ENCODE measurements at places on chromosomes 4 and X. TPM values are rescaled to one million over a fixed set of nuclear protein-coding genes. Genes with fewer than 3 reads are reported as not detected.

The F8 gene
- polyA plus RNA-seq: 15.1 TPM

The FGFBP2 gene
- not detected for polyA plus RNA-seq

The SORBS2 gene
- polyA plus RNA-seq: 26.0 TPM

The CLTRN gene
- 129 TPM for polyA plus RNA-seq

The GAGE1 gene
- not detected for polyA plus RNA-seq

GRCh38 chr4:140363558-140363957 lies 9.9 kb upstream of the SCOC start:
- no peak for DNase-seq

DNA sequence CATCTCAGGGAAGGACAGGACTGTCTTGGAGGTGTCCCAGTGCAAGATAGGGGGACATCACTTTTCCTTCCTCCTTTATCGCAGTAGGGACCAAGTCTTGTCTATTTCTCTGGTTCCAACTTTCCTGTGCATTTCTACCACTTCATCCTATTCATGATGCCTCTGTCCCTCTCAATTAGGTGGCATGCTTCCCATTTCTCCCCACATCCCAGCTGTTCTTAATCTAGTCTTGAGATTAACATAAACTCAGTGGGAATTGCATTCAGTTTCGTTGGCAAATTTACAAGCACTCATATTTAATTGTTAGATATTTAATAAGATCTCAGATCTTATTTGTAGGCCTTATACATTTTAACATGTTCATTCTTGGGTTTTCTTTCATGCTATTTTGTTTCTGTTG lies 15.7 kb upstream of the ODAM start:
- no peak for DNase-seq

GRCh38 chr4:1684506-1685234 lies 557 bp upstream of the FAM53A start:
- peak; percentile 83 for DNase-seq

- DNase-seq: no peak
Measured at GRCh38 chr4:185800266-185800945, 11.6 kb downstream of the SORBS2 start.

- DNase-seq: no peak
Measured at GRCh38 chr4:73612032-73612431, 8.2 kb downstream of the RASSF6 start.

DNA sequence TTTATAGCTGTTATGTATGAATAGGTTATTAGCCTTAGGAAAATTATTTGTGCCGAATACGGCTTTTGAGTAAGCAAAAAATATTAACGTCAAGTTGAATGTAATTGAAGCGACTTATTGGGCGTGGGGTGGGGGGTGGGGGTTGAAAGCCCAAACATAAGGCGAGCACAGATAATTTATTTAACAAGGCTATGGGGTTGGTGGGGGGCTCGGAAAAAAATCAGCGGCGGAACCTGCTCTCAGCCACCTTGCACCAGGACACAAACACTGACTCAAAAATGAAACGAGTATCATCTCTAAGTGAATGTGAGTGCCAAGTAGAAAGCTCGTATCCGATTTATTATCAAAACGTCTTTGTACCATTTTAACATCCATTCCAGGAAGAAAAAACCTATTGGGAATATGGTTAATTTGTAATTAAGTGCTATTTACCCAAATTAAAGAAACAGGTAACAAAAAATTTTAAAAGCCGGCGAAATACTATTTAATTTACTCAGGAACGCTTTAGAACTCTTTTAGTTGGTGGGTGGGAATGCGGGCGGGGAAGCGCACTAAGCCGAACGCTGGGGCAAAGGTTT lies 902 bp upstream of the LARP1B start:
- DNase-seq: peak; percentile 74

- DNase-seq: no peak
Measured at GRCh38 chr4:163804001-163804400, 309.5 kb downstream of the TMA16 start.

DNA sequence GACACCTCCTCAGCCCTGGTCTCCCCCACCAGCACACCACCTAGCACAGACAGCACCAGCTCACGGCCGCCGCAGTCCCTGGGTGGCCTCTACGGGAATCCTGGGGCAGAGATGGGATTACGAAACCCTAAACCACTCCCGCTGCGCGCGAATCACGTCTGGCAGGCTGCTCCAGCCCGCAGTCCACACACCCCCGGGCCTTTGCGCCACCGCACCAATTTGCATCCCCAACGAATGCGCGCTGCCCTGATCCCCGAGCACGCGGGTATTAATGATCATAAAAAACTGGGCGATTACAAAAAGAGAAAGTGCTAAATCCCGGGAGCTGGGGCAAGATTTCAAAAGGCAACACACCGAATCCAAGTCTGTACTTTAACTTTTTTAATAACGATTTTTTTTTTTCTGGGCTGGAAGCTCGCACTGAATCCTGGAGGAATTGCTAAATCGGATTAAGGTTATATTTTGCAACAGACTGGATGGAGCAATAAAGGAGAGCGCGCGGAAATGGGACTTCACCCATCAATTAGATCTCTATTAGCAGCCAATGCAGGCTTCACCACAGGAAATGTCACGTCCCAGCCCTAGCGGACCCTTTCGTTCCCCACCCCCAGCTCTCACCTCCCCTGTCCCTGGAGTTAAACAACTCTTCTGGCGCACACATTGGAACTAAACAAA lies 69.8 kb upstream of the TMEM33 start:
- DNase-seq: peak; percentile 40

DNA sequence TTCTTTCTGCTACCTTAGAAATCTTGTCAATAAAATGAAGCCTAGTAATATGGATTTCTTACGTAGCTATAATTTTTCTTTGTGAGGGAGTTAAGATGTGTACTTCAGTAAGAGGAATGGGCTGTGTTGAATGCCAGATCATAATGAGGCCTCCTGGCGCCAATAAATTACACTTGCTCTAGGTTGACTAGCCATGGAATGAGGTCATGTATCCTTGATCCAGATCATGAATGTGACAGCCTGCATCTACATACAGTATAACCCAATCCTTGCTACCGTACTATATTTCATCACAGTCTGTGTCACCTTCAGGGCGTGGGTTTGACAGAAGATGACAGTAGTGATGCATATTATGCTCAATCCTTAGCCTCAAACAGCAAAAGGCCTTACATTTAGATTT lies 36.2 kb downstream of the NHS start:
- DNase-seq: peak; percentile 54

GRCh38 chr4:77582156-77582555 lies 23.5 kb upstream of the CXCL13 start:
- no peak for DNase-seq

DNA sequence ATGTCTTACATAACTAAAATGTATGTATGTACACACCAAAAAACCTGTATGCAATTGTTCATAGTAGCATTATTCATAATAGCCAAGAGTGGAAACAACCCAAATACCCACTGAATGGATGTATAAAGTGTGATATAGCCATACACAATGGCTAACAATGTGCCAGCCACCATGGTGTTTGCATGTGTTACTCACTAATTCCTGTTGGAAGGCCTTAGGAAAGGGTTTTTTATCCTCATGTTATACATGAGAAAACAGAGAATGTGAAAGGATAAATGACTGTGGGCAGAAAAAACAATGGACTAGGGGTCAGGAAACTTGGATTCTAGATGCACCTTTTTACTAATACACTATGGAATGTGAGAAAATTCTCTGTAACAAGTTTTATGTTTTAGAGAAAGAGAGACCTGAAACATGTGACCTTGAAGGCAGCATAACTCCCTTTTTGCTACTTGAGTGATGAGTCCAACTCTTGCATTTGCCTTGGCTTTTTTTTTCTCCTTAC lies 55.7 kb downstream of the TIGD2 start:
- no peak for DNase-seq

DNA sequence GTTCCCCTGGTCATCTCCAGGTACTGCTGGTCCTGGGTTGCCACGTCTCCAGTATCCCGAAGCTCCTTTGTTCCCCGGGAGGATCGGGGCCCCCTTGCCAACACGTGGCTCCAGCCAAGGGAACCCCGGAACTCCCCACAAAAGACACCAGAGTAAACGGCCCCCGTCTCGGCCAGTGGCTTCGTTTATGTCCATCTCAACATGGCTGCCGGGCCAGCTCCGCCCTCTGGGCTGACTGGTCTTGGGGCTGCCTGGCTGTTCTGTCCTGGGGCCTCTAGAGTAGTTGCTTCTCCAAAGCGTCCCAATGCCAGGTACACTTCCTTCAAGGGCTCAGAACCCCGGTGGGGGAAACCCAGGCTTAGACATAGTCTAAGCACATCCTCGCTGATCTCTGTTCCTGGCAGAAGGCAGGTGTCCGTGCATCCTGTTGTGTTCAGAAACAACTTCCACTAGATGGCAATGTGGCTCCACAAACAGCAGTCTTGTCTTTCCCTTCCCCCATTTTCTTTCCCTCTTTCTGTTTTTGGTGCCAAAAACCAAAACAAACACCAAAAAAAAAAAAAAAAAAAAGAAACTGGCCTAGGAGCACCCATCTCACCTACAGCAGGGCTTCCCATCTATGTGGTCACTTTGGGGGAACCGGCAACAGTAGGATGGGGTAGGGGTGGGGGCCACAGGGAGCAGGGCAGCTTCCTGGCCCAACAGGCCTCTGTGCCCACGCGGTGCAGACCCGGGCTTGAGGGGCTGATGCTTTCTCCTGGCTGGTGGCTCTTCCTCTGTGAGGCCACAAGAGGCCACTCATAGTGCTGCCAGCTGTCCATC lies 35.3 kb downstream of the NBDY start:
- peak; percentile 95 for DNase-seq

- no peak for DNase-seq
Measured at GRCh38 chrX:19334945-19335626, 8.6 kb upstream of the PDHA1 start.

DNA sequence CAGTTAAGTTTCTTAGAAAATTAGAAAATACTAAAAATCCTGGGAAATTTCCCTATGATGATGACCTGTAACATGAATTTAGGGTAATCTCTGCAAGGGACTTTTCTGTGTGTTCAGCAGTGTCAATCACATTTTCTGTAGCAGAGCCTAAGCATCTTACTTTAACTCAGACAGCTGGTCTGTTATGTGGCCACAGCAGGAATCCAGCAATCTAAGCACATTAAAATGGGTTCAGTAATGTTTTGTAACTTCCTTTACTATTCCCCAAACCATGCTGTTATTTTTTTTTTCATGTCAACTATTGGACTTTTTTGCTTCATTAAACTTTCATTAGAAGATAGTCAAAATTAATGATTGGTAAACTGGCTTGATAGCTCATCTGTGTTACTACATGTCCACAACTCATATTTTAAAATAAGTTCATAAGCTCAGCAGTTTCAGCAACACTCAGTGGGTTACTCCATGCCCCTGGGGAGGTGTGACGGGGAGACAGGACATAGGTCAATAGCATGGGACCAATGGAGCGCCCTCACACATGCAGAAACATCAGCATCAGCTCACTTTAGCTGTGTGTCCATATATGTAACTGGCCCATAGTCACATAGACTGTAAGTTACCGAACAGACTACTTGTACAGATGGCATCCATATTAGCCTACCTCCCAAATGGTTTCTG lies 168.0 kb upstream of the PACRGL start:
- DNase-seq: no peak

DNA sequence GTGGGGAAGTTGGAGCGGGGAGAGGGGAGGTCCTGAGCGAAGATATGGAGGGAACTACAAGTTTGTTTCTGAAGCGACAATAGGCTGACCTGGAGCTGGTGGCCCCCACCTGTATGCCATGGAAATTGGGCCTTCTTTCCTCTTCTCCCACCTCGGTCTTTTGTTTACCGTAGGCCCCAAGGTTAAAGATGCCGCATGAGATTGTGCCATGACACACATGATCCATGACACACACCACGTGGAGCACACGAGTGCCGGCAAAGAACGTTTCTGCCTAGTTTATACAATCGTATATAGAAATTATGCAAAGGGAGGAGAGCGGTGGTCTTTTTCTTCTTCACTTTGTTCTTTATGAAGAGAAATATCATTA lies 408 bp downstream of the TMEM33 start:
- DNase-seq: no peak

GRCh38 chr4:130074096-130074495 lies 978.1 kb downstream of the C4orf33 start:
- DNase-seq: no peak

GRCh38 chr4:26311633-26312032 lies 9.2 kb upstream of the RBPJ start:
- no peak for DNase-seq
